Stimulated activated CD4-positive, alpha-beta T cell treated with anti-CD3 and anti-CD28 coated beads, Interleukin-15, amount 100 ng/mL, for 1 hour (primary cell): ENCODE measurements at places on chromosomes 6 and 20.

- no peak for DNase-seq
These were observed 12.7 kb downstream of the COL9A3 start for GRCh38 chr20:62829231-62830230.

DNA sequence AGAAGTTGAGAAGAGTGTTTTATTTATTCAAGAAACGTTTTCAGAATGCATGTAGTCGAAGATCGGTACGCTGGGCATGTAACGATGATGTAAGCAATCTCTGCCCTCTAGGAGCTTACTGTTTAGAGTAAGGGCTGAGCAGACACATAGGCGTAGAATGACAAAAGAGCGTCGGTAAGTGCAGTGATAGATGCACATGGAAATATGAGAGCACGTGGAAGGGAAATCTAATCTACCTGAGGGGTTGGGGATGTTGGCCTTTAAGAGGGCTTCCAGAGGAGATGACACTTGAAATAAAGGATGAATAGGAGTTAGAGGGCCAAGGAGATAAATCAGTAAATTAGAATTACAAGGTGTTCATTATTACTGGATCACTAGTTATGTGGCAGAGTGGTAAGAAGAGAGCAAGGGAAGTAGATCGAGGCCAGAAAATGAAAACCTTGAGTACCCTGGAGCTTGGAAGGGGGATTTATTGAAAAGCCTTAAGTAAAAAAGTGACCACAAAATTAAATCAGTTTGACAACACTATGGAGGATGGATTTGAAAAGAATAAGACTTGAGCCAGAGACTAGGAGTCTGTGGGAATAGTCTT, 782 bp downstream of the TRMT11 start:
- DNase-seq: no peak

GRCh38 chr6:41934278-41935192, 7.1 kb downstream of the CCND3 start:
- DNase-seq: no peak

DNA sequence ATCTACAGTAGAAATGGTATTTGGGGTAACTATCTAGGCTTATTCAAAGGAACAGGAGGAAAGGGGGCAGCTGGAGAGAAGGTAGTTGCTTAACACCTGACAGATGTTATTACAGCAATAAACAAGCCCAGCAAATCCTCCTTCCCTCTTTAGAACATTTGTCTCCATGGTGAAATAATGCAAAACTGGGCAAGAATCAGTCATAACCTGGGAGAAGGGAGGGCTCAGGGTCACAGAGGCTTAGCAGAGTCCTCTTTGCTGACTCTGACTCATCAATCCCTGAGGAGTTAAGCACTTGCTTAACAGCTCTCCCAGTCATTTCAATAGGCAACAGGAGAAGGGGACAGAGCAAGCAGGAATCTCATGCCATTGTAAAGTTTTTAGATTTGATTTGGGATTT, 230.3 kb downstream of the IBTK start:
- no peak for DNase-seq

DNA sequence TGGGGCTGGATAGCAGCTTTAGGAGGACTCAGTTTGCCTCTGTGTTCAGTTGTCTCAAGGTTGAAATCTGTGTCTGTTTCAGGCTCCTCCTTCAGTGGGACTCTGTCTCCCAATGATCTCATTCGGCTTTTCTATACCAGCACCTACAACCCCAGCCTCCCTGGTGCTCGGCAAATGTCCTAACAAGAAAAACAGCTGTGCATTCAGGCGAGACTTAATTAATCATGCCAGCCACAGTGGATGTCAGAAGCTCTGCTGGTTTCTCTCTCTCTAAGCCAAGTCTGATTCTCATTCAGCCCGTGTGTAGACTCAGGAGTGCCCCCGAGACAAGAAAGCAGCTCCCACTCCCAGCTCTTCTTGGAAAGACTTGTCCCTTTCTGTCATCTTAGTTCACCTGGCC, 46.8 kb downstream of the SUN5 start:
- no peak for DNase-seq
